Fibroblast of mammary gland (primary cell): ENCODE measurements at places on chromosomes 13 and 19.

DNA sequence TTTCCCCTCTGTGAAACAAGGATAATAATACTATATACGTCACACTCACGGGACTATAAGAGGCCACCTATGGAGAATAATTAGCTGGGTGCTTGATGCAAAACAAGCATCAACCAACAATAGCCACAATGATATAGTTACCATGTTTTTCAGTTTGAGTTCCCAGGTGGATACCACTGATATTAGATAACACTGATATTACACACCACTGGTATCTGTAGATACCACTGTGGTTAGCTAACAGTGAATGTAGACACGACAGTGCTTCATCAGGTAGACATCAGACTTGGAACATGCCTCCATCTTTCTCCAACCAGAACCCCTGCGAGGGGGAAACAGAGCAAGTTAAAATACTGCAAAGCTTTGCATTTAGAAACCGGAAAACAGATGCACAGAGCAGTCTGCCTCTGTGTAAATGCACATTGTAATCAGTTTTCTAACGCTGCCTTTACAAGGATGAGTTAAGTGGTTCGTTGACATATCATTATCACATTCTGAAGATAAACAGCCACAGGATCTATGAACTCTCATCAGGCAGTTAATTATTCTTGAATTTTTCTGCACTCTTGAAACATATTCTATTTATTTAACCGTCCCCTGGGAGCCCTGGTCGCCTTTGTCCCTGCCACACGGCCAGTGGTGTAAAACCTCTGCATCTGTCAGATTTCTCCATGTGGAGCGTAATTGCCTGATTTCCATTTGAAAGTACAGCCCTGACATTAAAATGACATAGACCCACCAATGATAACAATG, 80.7 kb downstream of the RNASEH2B start:
- no peak for DNase-seq

- peak; percentile 100 for DNase-seq
Observed at GRCh38 chr19:47315125-47315821, 5.6 kb downstream of the C5AR1 start.

DNA sequence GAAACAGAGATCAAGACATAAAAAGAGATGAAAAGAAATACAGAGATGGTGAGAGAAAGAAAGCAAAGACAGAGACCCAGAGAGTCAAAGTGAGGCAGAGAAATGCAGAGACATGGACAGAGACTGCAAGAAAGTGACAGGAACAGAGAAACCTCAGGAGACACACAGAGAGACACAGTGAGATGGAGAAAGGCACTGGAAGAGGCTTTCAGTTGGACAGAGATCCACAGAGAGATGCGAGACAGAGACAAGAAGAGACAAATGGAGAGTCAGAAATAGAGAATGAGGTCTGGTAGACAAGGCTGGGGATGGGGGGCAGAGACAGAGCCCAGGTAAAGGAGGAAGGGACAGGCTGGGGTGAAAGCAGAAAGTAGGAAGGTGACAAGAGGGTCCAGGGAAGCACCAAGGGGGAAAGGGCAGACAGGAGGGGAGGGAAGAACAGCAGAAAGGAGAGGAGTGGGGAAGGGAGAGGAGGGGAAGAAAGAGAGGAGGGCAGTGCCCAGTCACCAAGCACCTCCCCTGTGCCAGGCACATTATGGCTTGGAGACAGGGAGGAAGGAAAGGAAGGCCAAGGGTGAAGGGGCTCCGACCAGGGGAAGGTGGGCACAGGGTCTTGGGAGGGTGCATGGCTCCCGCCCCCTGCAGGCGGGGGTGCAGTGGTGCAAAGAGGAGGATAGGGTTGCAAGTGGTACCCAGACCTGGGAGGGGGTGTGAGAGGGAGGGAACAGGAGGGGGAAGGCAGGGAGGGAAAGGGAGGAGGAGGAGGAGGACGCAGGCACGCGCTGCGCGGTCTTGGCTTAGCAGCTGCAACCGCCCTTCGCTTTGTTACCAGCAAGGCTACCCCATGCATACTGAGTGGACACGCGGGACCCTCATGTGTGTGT, 38.4 kb downstream of the DEDD2 start:
- DNase-seq: no peak

- peak; percentile 47 for DNase-seq
Observed at GRCh38 chr19:5801796-5802619, 2.9 kb upstream of the NRTN start.

DNA sequence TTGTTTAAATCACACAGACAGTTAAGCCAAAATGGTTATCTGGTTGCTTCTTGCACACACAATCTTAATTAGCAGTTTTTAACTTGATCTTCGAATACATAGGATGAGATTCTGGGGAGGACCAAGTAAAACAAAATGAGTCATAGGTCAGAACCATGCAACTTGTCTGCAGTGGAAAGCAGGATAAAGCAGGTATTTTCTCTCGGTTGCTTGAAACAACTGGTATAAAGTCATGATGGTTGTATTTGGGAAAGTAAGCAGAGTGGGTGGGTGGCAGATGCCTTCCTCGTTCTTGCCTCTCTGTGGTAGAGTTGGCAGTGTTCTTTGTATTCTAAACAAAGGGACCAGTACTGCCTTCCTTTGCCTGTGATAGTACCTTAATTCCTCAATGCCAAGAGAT, 167.0 kb downstream of the COG6 start:
- DNase-seq: no peak

GRCh38 chr13:100513987-100514670, 74.5 kb downstream of the GGACT start:
- DNase-seq: peak; percentile 42

GRCh38 chr19:29326351-29326750, 113.4 kb upstream of the UQCRFS1 start:
- DNase-seq: no peak

DNA sequence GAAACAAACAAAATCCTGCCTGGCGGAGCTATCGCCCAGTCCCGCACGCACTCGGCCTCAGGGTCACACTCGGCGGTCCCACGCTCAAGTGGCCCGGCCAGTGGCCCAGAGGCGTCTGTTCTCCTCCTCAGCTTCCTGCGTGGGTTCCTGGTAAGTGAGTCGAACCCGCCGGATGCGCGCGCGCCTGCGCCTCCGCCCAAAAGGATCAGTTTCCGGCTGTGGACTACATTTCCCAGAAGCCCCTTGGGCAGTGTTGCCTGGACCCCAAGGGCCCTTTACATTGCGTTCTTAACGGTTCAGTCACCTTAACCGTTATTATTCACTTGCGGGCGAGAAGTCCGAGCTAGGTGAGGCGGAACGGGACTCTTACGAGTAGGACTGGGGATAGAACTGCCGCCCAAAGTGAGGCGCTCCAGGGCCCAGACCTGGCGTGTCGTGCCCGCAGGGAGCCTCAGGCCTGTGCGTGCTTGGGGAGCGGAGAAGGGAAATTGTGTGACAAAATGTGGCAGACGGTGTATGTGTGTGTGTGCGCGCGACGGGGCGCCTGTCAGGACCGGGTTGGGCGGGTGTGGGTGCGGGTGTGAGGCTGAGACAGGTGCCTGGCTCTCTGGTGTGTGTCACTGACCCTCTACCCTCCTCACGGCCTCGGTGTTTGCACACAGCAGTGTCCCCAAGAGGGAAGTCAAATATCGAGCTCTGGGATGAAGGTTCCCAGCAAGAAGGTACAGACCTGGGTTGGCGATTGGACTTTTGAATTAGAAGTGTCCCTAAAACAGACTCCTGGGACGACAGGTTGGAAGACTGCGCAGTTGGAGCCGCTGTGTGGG, at the start of gene ZNF546:
Gene ZNF546, plus strand, starts transcription at position 250 of the 827 bp plus-strand sequence. CDS start 1,267 bp downstream, outside the sequence.
- DNase-seq: peak; percentile 93

- DNase-seq: no peak
Observed at GRCh38 chr19:36210497-36210896, 4.0 kb downstream of the ZNF565 start.

- no peak for DNase-seq
Observed at GRCh38 chr13:112807653-112808376, 118.0 kb downstream of the ATP11A start.

GRCh38 chr13:80408270-80408669, 67.3 kb upstream of the SPRY2 start:
- DNase-seq: no peak

DNA sequence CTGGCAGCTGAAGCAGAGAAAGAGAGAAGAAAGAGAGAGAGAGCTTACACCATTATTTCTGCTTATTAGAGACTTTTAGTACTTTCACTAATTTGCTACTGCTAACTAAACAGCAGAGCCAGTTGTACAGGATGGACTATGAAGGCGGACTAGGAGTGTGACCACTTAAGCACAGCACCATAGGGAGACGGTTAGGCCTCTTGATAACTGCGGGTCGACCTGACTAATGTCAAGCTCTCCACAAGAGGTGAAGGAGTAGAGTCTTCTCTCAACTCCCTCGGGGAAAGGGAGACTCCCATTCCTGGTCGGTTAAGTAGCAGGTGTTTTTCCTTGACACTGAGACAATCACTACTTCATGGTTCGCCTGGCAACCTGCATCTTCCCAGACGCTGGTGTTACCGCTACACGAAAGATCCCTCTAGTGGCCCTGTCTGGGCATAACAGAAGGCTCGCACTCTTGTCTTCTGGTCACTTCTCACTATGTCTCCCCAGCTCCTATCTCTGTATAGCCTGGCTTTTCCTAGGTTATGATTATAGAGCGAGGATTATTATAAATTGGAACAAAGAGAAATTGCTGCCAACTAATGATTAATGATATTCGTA, 5.3 kb upstream of the PSG7 start:
- peak; percentile 29 for DNase-seq

- DNase-seq: peak; percentile 38
Observed at GRCh38 chr19:1000095-1000494, at the start of gene GRIN3B. Gene GRIN3B (plus strand): TSS chr19:1000419. CDS start chr19:1000438, 19 bp downstream.

- no peak for DNase-seq
Observed at GRCh38 chr13:96821971-96822370, 172.3 kb downstream of the OXGR1 start.

- DNase-seq: no peak
Observed at GRCh38 chr19:51034704-51035103, at the start of gene KLK12. Gene KLK12 (minus strand): TSS chr19:51035002. CDS start chr19:51034621, 381 bp downstream.

- DNase-seq: no peak
Observed at GRCh38 chr19:21466627-21467026, 38.8 kb upstream of the ZNF429 start.

GRCh38 chr13:37531049-37531448, 67.5 kb downstream of the POSTN start:
- peak; percentile 89 for DNase-seq

GRCh38 chr19:53808710-53809125, 15.4 kb downstream of the NLRP12 start:
- peak; percentile 62 for DNase-seq

DNA sequence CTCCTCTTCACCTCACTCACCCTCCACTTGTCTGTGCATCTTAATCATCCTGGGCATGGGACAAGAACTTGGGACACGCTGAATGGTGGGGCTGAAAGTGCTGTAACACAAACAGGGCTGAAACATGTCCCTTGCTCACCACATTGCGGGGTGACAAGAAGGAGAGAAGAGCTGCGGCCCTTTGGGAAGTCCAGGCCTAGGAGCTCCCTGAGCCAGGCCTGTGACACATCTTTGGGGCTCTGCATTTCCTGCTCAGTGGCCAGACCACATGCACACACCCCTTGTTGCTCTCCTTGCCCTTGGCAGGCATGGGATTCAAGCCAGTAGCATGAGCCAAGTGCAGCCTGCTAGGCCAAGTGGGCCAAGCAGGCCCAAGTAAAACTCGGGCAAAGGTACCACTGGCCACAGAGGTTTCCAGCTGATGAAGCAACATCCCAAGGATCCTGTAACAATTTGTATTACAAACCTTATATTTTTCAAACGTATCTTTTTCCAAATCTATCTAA, 1384.3 kb upstream of the PCDH20 start:
- DNase-seq: no peak

DNA sequence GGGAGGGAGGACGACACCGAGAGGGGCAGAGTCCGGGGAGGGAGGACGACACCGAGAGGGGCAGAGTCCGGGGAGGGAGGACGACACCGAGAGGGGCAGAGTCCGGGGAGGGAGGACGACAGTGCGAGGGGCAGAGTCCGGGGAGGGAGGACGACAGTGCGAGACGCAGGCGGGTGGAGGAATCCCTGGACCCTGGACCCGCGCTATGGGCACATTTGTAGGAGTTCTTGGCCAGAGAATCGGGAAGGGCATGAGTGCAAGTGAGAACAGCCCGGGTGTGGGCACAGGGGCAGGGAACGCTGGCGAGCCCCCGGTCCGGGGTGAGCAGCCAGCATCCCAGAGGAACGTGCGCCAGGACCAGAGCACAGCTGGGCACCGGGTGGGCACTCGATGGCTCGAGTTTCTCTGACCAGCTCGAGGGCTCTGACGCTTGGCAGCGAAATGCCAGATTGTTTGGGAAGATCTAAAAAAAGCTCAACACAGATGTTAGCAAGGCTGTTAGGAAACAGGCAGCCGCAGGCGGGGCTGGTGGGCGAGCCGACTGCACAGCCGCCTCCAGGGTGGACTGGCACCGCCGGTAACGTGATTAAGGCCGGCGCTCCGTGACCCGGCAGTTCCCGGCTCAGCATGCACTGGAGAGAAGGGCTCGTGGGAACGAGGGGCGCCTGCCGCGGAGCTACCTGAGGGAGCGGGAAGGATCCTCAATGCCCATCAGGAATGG, 17.9 kb upstream of the C2CD4C start:
- DNase-seq: no peak

- DNase-seq: no peak
Observed at GRCh38 chr13:58542530-58542929, 911.0 kb downstream of the PCDH17 start.

DNA sequence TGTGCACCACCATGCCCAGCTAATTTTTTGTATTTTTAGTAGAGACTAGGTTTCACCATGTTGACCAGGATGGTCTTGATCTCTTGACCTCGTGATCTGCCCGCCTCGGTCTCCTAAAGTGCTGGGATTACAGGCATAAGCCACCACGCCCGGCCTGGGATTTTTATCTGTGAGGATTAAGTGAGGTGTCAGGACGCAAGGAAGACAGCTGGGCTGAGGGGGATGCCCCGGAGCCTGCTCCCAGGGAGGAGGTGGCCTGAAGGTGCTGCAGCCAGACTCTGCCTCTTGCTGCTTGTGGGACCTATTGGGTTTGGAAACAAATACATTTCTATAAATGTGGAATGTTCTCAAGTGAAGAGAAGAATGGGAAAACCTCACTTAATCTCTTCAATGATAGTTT, 131.6 kb downstream of the OLFM4 start:
- DNase-seq: no peak

GRCh38 chr13:110702089-110702488, 3.8 kb downstream of the CARS2 start:
- no peak for DNase-seq

- no peak for DNase-seq
Observed at GRCh38 chr19:38799104-38799503, 10.1 kb downstream of the LGALS7B start.

- DNase-seq: peak; percentile 74
Observed at GRCh38 chr19:5690955-5691821, 1.1 kb downstream of the RPL36 start.

- DNase-seq: no peak
Observed at GRCh38 chr19:13764821-13765394, 586 bp downstream of the MRI1 start.

DNA sequence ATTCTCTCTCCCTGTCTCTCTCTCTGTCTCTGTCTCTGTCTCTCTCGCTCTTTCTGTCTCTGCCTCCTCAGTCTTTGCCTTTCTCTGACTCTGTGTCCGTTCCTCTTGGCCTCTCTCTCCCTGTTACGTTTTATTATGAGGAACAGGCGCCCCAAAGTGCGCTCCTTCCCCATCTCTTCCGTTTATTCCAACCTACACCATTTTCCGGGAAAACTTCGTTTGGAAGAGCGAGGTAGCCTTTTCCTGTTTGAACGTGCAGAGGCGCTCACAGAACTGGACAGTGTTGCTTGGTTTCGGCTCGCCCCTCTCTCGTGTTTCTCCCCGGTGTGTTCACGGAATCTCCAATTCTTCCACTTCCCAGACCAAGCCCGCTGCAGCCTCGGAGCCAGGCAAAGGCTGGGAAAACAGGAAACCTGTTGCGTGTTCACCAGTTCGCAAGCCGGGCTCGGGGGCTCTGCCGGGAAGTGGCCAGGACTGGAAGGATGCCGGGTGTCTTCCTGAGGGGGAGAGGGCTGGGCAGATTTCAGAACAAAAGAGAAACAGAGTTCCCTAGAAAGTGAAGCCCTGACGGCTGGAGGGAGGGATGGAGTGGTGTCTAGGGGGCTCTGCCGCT, 605 bp downstream of the TMEM255B start:
- no peak for DNase-seq
